ENCODE measurements at places on chromosomes 3 and 15. TPM values are rescaled to one million over a fixed set of nuclear protein-coding genes. Genes with fewer than 3 reads are reported as not detected.

Gene TAGLN3
- 2.3 TPM for polyA plus RNA-seq

Gene A4GNT
- polyA plus RNA-seq, result 1.8 TPM

- no peak for DNase-seq
These were observed 37.5 kb upstream of the CHST2 start for GRCh38 chr3:143081844-143082778.

- DNase-seq, result no peak
These were observed 542 bp downstream of the INKA1 start for GRCh38 chr3:49803465-49804140.

Gene GREM1
- 0.52 TPM for polyA plus RNA-seq

GRCh38 chr3:28761375-28761774, 412.8 kb upstream of the AZI2 start:
- no peak for DNase-seq

- DNase-seq, result no peak
These were observed 205.9 kb downstream of the RSL24D1 start for GRCh38 chr15:54990793-54991192.

DNA sequence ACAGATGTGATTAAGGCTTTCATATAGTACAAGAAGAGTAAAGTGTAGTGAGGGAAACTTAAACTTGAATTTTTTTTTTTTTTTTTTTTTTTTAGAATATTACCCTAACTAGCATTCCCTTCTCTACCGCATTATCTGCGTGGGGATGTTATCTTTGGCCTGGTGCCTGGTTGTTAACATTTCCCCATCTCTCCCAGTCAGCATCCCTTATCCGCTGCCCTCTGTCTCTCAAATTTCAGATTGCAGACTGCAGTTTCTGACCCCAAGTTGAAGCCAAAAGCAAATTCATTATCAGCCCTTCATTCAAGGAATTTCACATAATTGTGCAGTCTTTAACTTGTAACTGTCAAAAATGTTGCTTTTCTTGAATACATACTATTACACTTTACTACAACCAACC, 353.0 kb downstream of the PLOD2 start:
- DNase-seq, result peak; percentile 22

- DNase-seq, result no peak
These were observed 14.8 kb downstream of the CYP1A2 start for GRCh38 chr15:74763416-74763815.

GRCh38 chr3:114850898-114851297, 296.2 kb downstream of the ZBTB20 start:
- no peak for DNase-seq

DNA sequence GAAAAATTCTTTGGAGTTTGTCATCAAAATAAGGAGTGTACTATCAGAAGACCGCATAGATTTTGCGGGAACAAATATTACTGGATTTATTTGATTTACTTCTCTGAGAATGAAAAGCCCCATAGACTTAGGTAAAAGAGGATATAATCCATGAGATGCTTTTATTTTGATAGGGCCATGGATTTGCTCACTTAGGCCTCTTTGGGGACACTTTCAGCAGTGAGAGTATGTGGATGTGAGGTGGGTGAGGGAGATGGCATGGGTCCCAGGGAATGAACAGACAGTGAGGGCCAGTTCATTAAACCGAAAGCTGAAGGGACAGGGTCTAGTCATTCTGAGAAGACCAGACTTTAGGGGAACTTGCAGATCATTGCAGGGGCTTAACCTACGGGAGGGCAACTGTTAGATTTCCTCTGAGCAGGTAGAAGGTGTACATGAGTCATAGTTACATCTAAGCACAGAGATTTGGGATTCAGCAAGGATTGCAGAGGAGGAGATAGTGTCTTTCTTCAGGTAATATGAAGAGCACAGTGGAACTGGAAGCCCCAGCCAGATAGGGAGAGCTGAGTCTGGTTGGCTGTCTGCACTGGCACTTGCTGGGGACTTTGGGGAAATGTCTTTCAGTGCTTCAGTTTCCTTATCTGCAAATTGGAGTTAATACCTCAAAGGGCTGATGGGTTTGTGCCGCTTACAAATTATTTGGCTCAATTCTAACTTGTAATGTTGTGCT, 30.8 kb downstream of the SH3GL3 start:
- DNase-seq, result no peak

DNA sequence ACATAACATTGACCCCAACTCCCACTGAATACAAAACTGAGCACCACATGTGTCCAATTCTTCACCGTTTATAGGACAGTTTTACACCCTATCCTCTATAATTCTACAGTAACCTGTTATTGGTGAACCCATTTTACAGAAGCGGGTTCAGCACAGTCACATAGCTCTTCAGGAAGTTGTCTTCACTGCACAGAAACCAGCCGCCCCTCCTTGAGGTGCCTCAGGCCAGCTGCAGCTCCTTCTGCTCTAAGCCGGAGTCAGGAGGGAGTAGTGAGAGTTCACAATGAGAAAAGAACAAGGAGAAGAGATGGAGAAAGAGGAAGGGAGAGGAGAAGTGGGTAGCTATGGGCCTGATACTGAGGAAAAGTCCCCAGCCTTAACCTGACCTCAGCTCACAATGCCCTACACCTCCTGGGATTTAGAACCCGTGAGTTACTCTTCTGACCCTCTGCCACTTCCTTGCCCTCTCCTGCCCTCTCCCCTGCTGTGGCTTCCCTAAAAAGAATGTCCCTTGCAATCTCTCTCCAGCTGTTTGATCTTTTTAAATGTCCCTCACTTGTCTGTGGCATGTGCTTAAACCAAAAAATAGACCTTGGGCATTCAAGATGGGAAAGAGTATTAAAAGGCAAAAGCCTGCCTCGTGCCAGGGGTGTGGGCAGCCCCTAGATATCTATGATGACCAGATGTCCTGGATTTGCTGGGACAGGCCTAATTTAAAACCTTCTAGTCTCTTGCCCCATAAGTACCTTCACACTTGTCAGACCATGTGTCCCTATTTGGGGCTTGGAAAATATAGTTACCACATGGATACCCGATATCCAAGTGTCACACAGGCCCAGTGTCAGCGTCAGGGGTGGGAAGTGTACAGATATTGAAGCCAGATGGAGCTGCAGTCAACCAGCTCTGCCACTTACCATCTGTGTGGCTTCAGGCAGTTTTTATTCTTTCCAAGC, 71.3 kb upstream of the HES1 start:
- no peak for DNase-seq

DNA sequence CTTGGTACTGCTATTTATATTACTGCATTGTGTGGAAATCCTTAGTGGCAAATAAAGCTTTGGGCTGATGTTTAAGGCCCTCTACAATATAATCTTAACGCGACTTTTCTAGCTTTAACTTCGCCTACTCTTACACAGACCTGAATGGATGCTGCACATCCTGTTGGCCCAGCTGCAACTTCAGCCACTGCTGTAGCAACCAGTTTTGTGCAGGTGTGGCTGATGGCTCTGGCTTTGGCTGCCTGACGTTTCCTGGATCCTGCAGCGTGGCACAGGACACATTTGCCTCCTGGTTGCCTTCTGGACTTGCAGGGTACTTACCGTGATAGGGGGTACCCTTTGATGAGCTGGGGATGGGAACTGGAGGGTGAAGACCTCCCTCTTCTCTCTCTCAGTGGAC, 20.2 kb upstream of the ERICH6 start:
- DNase-seq, result no peak

- DNase-seq, result no peak
These were observed 66.4 kb downstream of the TCF12 start for GRCh38 chr15:56984681-56985481.

Gene SKOR1
- 0.70 TPM for polyA plus RNA-seq

DNA sequence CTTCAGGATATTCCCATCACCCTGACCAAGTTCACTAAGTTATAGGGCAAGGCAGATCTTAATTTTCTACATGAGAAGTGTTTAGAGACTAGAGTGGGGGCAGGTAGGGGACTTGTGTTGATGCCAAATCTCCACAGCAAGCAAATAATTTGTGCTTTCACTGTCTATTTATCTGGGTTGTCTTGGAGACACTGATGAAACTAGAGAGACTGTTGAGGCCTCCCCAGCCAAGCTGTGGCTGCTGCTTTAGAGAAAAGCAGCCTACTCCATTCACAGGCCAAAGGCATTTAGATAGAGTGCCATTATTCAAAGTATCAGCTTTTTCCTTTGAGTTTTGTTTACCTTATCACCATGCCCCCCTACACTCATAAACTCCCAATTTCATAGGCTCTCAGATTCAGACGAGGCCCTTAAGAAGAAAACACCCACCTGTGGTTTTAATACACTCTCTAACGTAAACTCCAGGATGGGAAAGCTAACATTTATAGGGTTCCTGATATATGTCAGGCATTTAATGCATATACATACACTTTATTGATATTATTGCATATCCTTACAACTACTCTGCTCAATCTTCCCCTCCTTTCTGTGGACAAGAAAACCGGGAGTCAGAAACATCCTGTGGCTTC, 130.4 kb upstream of the FOXB1 start:
- no peak for DNase-seq

GRCh38 chr15:72086010-72086697, 31.8 kb downstream of the MYO9A start:
- DNase-seq, result no peak

DNA sequence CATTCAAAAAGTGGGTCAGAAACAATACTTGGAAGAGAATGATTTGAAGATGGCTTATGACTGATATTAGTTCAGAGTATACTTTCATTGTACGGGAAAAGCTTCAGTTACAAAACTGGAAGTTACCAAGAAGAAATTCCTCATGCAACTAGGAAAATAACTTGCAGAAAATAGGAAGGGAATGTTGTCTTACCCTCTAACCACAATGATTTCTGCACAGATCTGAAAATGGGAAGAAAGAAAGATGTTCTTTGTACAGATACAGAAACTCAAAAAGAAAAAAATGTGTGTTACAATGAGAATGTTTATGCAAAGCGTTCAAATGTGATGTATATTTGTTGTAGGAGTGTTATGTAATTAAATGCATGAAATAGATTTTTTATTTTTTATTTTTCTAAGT, 3.7 kb downstream of the ZNF280D start:
- DNase-seq, result no peak

DNA sequence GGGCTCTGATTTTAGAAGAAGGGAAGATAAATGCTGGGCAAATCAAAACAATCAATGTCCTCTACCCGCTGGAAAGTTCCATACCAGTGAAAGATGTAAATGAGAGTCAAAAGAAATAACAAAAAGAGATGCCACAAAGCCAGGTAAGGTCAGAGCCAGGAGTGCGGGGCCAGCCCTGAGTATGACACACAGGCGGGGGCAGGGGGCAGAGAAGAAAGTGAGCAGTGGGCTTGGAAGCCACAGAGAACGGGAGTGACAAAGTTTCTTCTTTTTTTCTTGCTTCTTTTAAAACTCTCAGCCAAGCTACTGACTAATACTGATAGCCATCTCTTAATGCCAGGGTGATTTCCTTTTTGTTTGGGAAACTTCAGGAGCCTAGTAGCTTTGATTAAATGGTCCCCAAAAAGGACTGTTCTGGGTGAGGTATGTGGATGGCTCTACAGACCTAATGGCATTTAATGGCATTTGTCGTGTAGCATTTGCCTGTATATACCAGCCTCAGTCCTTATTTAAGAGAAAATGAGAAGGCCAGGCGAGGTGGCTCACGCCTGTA, 23.1 kb upstream of the TSEN2 start:
- no peak for DNase-seq

DNA sequence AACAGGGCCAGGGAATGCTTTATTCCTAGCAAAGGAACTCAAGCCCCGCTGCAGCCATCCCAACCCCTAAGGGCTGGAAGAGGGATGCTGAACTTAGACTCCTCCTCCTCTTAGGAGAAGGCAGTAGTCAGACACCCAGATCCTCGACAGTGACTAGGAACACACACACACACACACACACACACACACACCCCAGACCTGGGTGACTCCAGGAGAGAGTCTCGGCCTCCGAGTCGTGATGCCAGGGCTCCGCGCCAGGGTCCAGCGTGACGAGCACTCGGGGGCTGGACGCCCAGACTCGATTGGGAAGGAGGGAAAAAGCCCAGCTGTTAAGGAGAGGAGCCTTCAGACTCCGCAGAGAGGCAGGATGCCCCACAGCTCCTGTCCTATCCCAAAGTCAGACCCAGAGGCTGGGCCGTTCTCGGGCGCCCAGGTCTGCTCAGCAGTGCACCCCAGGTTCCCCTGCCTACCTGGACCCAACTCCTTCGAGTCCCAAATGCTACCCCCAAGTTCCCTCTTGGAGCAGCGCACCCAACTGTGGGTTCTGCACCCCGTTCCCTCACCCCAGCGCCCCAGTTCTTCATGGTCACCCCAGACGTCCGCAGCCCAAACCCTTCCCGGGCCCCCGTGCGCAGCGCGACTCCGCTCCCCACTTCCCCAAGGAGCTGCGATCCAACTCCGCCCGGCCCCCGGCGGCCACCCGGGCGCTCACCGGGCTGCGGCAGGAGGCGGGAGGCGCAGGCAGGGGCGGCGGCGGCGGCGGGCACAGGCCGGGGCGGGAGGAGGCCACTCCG, 421 bp downstream of the BMF start:
- no peak for DNase-seq

Gene ADGRG7
- polyA plus RNA-seq, result not detected

Gene CHRM5
- 0.35 TPM for polyA plus RNA-seq

Gene MYZAP
- 5.3 TPM for polyA plus RNA-seq

DNA sequence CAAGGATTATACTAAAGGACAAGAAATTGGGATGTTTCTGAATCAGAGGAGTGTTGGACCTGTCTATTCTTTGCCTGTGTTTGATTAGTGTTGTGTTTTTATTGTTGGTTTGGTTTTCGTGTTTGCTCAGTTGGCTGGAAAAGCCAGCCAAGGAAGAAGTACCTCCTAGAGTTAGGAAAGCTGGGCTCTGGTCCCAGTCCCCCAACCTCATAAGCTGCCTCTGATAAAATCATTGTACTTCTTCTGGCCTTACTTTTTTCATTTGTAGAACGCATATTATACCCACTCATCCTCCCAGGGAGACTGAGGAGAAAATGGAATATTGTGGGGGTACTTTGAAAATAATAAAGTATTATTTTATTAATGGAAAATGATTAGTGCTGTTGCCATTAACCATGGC, 177.4 kb upstream of the TRIM42 start:
- DNase-seq, result no peak

- peak; percentile 27 for DNase-seq
These were observed 57.6 kb upstream of the SLC6A11 start for GRCh38 chr3:10758304-10759037.

Gene CKMT1B
- 3.4 TPM for polyA plus RNA-seq

Gene DLL4
- 5.1 TPM for polyA plus RNA-seq

DNA sequence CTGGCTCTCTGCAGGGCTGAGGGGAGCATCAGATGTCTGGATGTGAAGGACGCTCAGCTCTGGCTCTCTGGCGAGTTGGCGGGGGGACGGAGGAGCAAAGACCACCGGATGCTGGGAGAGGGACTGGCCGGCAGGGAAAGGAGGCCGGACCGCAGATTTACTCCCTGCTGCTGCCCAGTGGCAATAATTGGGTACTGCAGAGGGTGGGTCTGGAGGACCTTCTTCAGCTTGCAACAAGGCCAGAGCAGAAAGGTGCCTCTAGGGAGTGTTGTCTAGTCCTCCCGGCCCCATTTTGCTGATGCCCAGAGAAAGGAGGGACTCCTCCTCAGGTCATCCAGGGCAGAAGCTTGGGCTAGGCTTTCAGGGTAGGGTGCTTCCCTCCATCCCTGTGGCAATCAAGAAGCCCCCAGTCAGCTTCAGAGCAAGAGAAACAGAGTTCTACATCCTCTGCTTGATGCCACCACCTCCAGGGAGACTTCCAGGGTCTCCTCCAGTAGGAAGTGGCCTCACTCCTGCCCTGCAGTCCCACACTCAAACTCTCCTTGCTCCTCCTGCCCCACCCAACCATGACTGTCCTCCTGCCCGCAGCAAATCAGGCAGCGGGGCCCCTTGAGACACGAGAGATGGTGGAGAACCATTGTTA, 20.3 kb upstream of the CSPG4 start:
- no peak for DNase-seq
